ENCODE measurements at places on chromosomes 16 and 17. TPM values are rescaled to one million over a fixed set of nuclear protein-coding genes. Genes with fewer than 3 reads are reported as not detected.

Gene UMOD
- total RNA-seq, result not detected

Gene SNF8
- total RNA-seq, result 151 TPM

Gene GAS7
- total RNA-seq, result 1.9 TPM

Gene NPIPB13
- total RNA-seq, result 12.0 TPM

Gene GPR142
- not detected for total RNA-seq

Gene GUCY2D
- total RNA-seq, result not detected

Gene SLC2A4
- total RNA-seq, result 0.18 TPM

Gene SSTR5
- total RNA-seq, result not detected

Gene PRSS22
- total RNA-seq, result not detected

Gene ASIC2
- total RNA-seq, result not detected

Gene ABCA3
- total RNA-seq, result 7.0 TPM

DNA sequence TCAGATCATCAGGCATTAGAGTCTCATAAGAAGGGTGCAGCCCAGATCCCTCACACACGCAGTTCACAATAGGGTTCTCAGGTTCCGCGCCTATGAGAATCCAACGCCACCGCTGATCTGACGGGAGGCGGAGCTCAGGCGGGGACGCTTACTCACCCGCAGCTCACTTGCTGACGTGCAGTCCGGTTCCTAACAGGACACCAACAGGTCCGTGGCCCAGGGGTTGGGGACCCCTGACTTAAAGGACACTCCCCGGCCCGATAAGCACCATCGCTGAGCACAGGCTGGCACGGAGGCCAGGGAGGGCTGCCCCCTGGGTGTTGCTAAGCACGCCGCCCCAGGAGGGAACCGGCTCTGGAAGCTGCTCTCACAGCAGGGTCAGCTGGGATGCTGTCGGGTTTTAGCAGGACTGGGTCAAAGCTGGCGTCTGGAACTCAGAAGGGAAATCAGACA is 30.1 kb upstream of the BAHCC1 start:
- DNase-seq, result no peak

DNA sequence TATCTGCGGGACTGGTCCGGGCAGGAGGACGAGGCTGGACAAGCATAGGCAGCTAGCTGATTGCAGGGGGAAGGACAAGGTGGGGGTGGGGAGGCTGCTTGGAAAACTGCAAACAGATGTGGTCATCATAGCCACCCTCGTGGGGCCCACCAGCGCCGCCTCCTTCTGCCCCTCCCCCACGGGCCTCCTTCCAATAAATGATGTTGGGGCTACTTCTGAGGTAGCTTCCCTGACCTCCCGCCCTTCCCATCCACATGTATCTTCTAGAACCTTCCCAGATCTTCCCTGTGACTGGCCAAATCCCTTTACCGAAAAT is 12.3 kb upstream of the CDC42EP4 start:
- no peak for DNase-seq

GRCh38 chr17:81888105-81888987 is 3.0 kb downstream of the ALYREF start:
- DNase-seq, result no peak

DNA sequence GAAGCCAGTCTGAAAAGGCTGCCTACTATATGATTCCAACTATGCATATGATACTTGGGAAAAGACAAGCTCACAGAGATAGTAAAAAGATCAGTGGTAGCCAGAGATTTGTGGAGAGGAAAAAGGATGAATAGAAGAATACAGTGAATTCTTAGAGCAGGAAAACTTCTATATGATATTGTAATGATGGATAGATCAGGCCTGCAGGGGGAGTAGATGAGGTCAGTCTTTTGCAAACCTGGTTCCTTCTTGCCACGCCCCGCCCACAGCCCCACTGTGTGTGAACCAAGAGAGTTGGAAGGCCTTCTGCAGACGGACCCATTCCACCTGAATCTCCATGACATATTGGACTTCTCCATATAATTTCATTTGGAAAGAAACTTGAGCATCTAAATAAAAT is 761 bp upstream of the CCL8 start:
- DNase-seq, result no peak

GRCh38 chr17:60137731-60138130 is 12.0 kb upstream of the CA4 start:
- DNase-seq, result no peak

GRCh38 chr17:1714427-1714979 is 4.3 kb upstream of the TLCD2 start:
- no peak for DNase-seq

DNA sequence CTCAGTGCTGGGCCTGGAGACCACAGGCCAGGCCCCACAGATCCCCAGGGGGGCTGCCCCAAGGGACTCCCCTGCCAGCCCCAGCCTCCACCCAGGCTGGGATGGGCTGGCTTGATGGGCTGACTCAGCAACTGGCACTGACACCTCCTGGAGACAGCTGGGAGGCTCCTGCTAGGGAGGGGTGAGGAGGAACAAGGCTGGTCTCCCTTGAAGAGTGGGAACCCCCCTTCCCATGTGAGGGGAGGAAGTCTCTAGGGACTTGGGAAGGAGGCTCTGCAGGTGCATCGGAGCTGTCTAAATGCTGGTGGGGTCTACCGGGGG is 10.4 kb downstream of the NHERF1 start:
- DNase-seq, result no peak

DNA sequence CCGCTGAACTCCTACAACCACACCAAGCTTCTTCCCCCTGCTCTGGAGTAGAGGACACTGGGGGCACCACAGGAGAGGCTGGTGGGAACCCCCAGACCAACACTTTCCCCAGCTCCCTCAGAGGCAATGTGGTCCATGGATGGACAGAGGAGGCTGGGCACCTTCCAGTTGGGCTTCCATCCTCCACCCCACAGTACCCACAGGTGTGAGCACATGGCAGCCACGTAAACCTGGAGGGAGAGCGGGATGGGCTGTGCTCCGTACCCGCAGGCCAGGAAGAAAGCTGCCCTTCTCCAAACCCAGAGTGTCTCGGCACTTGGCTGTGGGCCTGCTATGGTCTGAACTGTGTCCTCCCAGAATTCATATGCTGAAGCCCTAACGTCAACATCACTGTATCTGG is 1.7 kb downstream of the SGSH start:
- DNase-seq, result no peak

DNA sequence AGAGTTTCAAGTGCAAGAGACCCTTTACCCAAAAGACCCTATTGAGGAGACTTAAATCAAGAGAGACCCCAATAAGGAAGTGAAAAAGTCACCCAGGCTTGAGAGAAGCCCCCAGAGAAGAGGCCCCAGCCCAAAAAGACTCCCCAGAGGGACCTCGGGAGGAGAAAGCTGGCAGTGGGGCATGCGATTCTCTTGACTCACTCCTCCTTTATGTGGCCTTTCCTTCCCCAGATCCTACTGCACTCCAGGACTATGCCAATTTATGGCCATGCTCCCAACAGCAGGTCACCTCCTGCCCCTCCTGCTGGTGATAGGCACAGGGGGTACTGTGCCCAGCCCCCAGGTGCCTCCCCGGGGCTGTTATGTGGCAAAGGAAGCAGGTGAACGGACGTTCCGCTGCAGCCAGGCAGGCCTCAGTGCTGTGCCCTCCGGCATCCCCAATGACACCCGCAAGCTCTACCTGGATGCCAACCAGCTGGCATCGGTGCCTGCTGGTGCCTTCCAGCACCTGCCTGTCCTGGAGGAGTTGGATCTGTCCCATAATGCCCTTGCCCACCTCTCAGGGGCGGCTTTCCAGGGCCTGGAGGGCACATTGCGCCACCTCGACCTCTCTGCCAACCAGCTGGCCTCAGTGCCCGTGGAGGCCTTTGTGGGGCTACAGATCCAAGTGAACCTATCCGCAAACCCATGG is 16.3 kb downstream of the LRRC3C start:
- no peak for DNase-seq

- DNase-seq, result no peak
Measured at GRCh38 chr17:48831549-48831883, 681 bp downstream of the CALCOCO2 start.

GRCh38 chr16:74322301-74322710 is 25.7 kb downstream of the PSMD7 start:
- no peak for DNase-seq

DNA sequence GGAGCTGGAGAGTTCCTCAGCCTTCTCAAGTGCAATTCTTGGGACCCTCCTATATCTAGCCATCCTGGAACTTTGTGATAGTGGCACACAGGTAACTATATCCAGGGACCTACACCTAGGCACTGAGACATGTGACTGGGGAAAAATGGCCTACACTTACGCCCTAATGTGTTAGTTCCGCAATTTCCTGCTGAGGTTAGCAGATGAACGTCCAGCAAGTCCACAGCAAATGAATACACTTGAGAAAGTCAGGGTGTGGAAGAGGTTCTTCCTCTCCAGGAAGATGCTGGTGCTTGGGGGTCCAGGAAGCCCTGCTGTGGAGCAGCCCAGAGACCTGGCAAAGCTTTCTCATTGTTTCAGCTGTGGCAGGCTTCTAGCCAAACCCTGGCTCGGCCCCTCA is 20.8 kb downstream of the PIK3R5 start:
- no peak for DNase-seq

DNA sequence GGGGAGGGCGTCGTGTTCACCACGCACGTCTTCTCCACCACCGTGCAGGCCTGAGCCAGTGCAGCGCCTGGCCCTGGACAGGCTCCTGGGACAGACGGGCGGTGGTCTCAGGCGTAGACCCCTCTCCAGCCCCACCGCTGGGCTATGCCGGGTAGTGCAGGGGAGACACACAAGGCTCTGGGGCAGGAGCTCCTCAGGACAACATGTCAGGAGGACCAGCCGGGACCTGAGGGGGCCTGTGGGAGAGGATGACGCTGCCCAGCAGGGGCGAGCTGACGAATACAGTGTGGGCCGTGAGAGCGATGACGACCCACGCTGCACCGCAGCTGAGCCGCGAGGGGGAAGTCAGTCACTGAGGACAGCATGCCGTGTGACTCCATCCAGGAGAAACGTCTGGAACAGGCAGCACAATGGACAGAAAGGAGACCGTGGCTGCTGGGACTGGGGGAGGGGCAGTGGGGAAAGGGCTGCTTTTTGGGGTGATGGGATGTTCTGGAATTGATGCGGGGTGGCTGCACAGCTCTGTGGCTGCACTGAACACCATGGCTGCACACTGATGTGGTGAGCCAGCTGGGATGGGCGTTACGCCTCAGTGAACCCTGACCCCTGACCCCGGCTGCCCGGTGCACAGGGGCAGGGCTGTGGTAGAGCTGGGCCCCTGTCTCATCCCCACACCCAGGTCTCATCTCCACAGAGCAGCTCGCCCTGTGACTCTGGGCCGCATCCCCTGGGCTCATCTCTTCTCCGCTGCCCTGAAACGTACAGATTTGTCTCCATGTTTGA is 20.2 kb downstream of the DNASE1 start:
- no peak for DNase-seq

All from CD8-positive, alpha-beta memory T cell (primary cell).